ENCODE measurements at places on chromosomes 6 and 20.

- DNase-seq: no peak
Measured at GRCh38 chr6:107154131-107154800, 39.0 kb upstream of the BEND3 start.

DNA sequence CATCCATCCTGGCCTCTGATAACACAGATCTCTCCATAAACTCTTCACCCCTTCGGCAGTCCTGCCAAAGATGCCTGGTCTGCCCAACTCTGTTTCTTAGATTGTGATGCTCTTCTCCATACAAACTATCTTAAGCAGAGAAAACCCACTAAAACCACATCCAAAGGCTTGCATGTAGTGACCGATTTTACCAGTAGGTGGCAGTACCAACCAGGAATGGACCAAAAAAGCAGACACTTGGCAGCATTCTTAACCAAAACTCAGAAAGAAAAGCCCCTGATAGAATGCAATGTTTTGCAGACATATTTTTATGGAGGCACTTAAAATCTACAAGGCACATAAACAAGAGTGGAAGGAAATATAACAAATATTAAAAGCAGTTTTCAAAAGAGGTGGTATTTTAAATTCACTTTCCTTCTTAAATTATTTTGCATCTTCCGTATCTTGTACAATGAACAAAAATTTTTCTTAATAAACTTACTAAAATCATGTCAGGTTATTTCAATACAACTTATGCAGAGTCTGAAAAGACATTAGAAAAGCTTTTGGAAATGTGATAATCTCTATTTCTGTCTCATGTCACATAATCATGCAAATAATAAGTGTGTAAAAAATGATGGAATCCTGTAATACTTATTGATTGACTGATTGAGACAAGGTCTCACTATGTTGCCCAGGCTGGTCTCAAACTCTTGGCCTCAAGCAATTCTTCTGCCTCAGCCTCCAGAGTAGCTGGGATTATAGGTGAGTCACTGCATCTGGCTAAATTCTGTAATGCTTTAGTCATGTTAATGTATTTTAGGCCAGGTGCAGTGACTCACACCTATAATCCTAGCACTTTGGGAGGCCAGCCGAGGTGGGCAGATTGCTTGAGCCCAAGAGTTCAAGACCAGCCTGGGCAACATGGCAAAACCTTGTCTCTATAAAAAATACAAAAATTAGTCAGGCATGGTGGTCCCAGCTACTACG, 29.4 kb downstream of the LRP11 start:
- DNase-seq: peak; percentile 77

GRCh38 chr6:35719830-35720733, 16.8 kb upstream of the ARMC12 start:
- DNase-seq: peak; percentile 60

GRCh38 chr6:112806163-112806865, 459.2 kb downstream of the RFPL4B start:
- DNase-seq: no peak

DNA sequence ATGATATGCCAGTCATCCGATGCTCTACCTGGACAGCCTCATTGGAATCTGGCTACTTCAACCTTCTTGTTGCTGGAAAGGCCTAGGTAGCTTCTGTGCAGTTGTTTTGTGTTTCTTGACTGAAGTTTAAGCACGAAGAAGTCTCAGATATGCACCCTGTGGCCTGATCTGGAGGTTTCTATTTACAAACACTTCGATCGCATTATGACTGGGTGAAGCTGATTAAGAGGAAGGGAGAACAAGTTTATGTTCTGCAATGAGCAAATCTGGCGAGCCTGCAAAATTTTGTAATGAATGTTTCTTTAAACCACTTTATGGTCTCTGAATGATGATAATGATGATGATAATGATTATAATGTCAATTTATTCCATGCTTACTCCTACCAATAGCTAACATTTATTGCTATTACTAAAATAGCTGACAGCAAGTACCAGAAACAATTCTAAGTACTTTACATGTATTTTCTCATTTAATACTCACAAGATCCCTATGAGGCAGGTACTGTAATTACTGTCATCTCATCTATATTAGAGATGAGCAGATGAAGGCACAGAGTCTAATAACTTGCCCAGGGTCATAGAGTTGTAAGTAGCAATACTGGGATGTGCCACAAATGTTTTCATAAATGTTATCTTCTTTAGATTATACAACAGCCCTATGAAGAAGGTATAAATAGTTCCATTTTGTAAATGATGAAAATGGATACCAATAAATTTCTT, 126.1 kb upstream of the UST start:
- DNase-seq: peak; percentile 9

GRCh38 chr20:330233-331149, 5.1 kb downstream of the SOX12 start:
- peak; percentile 73 for DNase-seq

- peak; percentile 71 for DNase-seq
Measured at GRCh38 chr20:23889775-23890187, 10.2 kb upstream of the CST5 start.

- no peak for DNase-seq
Measured at GRCh38 chr20:5885866-5886265, 64.5 kb downstream of the TRMT6 start.

- no peak for DNase-seq
Measured at GRCh38 chr6:138869398-138869797, 73.5 kb downstream of the ECT2L start.

GRCh38 chr20:24443436-24443835, 26.0 kb upstream of the SYNDIG1 start:
- no peak for DNase-seq

DNA sequence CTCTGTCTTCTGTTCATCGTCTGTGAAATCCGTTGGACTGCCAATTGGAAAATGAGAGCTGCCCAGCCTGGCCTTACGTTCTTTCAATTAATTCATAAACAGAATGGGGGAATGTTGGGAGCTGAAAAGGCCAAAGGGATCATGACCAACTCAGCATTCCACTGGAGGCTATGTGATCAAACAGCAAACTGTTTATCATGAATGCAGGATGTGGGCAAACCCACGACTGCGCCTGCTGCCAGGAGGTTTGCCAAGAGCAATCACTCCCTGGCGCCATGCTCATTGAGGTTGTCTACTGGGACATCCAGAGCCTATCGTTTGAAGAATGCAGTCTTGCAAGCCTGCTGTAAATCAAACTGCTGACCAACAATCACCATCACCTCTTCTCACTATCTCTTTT, 9.3 kb upstream of the FKBP1A start:
- no peak for DNase-seq

- DNase-seq: no peak
Measured at GRCh38 chr6:139570166-139570565, 195.7 kb upstream of the CITED2 start.

Measured in activated CD4-positive, alpha-beta memory T cell treated with anti-CD3 and anti-CD28 coated beads for 36 hours (primary cell).